Neural crest cell (in vitro differentiated cells): ENCODE measurements at places on chromosomes 5 and 9.

- no peak overlapping the region for H3K27ac ChIP-seq
- no peaks in the 10 kb centered on the region for H3K27me3 ChIP-seq
- H3K36me3 ChIP-seq: no peaks in the 10 kb centered on the region
- no peak for DNase-seq
- H3K4me3 ChIP-seq: no peak overlapping the region
Observed at GRCh38 chr9:96667363-96667728, 12.2 kb upstream of the PRXL2C start.

- H3K27ac ChIP-seq: no peak overlapping the region
- H3K36me3 ChIP-seq: peaks cover 2% of the 10 kb centered on the region
- H3K27me3 ChIP-seq: no peaks in the 10 kb centered on the region
Observed at GRCh38 chr5:55674340-55674739, 37.8 kb downstream of the SLC38A9 start.

DNA sequence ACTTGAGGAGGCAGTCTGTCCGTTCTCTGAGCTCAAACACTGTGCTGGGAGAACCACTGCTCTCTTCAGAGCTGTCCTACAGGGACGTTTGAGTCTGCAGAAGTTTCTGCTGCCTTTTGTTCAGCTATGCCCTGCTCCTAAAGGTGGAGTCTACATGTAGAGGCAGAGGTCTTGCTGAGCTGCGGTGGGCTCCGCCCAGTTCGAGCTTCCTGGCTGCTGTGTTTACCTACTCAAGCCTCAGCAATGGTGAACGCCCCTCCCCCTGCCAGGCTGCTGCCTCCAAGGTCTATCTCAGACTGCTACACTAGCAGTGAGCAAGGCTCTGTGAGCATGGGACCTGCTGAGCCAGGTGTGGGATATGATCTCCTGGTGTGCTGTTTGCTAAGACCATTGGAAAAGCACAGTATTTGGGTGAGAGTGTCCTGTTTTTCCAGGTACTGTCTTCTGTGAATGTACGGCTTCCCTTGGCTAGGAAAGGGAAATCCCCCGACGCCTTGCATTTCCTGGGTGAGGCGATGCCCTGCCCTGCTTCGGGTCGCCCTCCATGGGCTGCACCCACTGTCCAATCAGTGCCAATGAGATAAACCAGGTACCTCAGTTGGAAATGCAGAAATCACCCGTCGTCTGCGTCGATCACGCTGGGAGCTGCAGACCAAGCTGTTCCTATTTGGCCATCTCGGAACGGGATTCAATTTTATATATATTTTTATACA lies 58.5 kb downstream of the CNTRL start:
- H3K4me3 ChIP-seq: no peak overlapping the region
- peaks cover 6% of the 10 kb centered on the region for H3K4me1 ChIP-seq
- peaks cover 37% of the 10 kb centered on the region for H3K36me3 ChIP-seq
- DNase-seq: no peak
- H3K27ac ChIP-seq: no peak overlapping the region
- no peaks in the 10 kb centered on the region for H3K27me3 ChIP-seq

DNA sequence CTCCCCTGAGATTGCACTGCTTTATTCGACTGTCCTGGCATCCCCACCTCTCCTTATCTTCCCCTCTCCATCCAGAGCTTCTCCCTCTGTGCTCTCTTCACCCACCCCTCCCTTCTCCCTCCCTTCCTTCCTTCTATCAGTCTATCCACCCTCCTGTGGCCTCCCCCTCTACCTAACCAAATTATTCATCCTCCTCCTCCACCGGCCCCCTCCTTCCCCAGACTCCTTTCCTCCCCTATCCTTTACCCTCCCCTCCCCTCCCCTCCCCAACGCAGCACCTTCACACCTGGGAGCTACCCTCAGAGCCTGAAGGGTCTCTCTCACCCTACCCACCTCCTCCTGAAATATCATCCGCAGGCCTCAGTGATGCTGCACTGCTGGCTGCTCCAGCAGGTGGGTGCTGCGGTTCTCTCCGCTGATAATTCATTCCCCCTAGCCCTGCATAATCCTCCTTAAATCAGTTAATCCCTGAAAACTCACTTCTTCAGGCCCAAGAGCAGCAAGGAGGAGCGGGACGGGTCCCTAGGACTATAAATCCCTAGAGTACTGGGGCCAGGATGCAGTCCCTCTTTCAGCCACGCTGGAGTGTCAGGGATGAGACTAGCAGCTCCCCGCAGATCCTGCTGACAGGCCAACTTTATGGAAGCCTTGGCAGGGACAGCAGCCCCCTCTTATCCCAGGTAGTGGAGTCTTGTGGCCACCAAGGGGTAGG lies 97.8 kb downstream of the PCDH1 start:
- H3K27me3 ChIP-seq: no peaks in the 10 kb centered on the region
- H3K4me1 ChIP-seq: peaks cover 16% of the 10 kb centered on the region
- H3K36me3 ChIP-seq: no peaks in the 10 kb centered on the region
- DNase-seq: no peak

GRCh38 chr9:130199605-130200004 lies 27.4 kb downstream of the NCS1 start:
- no peaks in the 10 kb centered on the region for H3K27me3 ChIP-seq
- H3K27ac ChIP-seq: no peak overlapping the region
- H3K4me3 ChIP-seq: no peak overlapping the region
- H3K4me1 ChIP-seq: peaks cover 18% of the 10 kb centered on the region
